Effector memory CD4-positive, alpha-beta T cell (primary cell): ENCODE measurements at places on chromosomes 3 and 15.

DNA sequence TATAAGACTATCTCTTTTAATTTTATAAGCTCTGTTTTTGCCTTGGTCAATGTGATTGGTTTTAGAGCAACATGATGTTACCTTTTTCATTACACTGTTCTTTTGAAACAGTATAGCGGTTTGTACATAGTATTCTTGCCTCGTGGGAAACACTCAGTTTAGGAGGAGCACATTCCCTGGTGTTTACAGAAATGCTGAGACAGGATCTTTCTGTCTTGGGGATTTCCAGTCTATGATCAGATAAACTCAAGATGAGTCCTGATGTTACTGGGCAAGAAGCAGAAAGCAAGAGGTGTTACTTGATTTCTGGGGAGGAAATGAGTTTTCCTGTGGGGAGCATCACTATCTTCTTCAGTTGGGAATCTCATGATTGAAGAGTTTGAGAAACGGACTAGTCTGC is 2.5 kb downstream of the TMEM266 start:
- no peak for DNase-seq

DNA sequence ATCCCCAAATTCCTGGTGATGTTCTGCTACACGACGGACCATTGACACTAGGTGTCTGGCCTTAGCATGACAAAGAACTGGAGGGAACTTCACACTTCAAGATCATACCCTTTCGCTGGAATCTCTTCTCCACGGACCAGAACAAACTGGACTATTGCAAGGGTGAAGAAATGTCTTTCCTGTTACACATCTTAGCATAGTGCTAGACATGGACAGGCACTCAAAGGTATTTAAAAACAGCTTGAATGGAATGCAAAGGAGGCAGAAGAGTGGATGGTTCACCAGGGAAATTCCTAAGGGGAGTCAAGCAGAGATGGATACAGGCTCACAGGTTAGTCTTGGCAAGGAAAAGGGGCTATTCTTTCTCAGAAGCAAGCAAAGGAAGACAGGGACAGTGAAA is 33.5 kb upstream of the PDZRN3 start:
- no peak for DNase-seq

- no peak for DNase-seq
Observed at GRCh38 chr3:23333633-23334032, 130.5 kb downstream of the UBE2E2 start.

DNA sequence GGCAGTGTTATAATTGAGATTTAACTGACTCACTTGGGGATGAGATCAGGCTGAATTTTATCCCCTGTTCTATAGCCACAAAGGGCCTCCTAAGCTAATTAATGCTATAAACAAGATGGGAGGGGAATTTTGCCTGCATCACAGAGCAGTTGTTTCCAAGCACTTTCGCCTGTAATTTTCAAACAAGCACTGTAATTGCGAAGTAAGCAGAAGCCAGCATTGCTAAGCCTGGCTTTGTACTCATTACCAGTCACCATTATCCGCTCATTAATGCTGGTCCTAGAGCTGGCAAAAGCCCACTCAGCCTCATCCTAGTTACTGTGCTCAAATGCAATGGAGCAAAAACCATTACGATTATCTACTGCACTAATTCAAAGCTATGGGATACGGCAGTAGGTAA is 356.6 kb upstream of the UBE2E2 start:
- no peak for DNase-seq

GRCh38 chr15:58247855-58248842 is 110.0 kb downstream of the AQP9 start:
- DNase-seq: no peak

GRCh38 chr15:80645494-80646065 is 49.5 kb upstream of the ABHD17C start:
- no peak for DNase-seq

DNA sequence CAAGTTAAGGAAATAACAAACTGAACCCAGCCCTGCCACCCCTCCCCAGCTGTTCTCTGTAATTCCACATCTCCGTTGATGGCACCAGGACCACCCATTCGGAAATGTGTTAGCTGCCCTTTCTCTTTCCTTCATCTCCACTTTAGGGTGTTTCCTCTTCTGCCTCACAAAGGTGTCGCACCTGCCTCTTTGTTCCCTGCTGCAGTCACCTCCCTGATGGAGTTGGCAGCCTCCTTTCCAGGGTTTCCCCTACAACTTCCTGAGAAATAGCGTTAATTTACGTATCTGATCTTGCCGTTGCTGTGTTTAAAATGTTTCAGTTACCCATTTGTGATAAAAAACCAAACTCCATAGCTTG is 57.3 kb downstream of the GPR171 start:
- no peak for DNase-seq

- no peak for DNase-seq
Observed at GRCh38 chr3:35257641-35258040, 381.7 kb upstream of the ARPP21 start.

GRCh38 chr15:38490242-38490922 is 36.5 kb downstream of the FAM98B start:
- no peak for DNase-seq

- no peak for DNase-seq
Observed at GRCh38 chr15:44656298-44656697, 7.2 kb downstream of the SPG11 start.

DNA sequence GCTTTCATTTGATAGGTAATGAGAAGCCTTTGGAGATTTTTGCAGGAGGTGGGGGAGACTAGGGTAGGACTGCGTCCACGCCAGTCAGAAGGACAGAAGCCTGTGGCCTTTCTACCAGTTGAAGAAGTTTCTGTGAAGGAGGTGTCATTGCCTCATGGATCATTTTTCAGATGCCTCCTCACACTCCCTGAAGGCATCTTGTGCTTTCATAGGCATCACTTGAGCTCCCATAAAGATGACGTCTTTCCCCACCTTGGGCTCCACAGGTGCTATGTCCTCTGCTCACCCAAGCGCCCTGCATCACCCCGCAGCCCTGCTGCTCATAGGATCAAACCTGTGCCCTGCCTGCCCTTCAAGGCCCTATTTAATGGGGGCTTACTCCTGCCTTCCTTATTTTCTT is 7.5 kb upstream of the ITGA11 start:
- DNase-seq: no peak

DNA sequence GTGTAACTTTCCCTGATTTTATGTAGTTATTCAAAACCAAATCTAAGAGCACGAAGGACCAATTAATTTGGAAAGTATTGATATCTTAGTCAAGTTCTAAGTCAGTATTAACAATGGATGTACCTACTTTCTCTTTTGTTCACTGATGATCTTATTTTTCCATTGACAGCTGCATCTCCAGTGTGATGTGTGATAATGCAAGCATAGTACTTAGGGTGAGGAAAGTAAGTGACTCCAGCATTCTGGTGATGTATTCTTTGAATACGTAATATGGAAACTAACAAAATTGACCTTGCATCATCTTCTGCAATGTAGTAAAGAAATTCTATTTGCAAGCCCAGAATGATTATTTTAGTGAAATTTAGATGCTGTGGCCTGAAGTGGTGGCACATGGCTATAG is 22.4 kb downstream of the FBXW12 start:
- DNase-seq: no peak

DNA sequence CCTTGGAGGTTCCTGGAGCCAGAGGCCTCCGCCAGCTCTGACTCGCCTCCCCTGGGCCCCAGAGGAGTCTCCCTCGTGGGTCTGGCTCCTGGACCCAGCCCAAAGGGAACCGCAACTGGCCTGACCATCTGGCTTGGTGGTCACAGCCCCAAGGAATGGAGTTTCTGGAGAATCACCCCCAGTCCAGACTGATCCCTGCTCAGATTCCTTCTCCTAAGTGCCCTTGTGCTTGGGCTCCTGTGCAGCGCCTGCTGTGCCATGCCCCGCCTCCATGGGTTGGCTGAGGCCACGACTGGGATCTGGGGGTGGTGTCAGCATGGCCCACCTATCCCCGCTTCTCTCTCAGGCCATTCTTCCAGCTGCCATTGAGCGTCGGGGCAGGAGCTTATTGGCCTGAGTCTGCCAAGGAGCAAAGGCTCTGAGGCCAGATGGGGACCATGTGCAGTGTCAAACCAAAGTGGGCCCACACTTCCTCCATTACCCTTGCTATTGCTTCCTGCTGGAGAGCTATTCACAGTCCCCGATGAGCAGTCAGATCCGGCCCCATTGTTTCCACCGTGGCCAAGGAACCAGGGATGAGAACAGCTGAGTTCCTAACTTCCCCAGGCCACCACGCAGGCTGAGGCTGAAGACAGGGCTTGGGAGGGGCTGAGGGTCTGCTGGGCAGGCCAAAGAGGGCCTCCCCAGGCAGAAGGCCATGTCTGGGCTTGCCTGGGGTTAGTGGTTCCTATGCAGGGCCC is 19.0 kb downstream of the CSPG4 start:
- no peak for DNase-seq

DNA sequence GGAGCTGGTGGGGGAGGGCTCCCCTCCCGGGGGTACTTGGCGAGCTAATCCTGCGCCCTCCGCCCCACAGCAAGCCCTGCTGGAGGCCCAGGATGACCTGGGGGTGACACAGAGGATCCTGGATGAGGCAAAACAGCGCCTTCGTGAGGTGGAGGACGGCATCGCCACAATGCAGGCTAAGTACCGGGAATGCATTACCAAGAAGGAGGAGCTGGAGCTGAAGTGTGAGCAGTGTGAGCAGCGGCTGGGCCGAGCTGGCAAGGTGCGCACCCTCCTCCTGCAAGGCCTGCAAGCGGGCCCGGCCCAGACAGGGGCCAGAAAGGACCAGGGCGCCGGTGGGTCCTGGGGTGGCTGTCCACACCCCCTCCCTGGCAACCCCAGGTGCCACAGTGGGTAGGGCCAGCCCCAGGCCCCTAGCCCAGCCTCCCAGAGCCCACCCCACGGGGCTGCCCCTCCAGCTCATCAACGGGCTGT is 56.5 kb downstream of the SEMA3G start:
- DNase-seq: no peak

- no peak for DNase-seq
Observed at GRCh38 chr3:126314305-126314789, 42.9 kb downstream of the KLF15 start.

DNA sequence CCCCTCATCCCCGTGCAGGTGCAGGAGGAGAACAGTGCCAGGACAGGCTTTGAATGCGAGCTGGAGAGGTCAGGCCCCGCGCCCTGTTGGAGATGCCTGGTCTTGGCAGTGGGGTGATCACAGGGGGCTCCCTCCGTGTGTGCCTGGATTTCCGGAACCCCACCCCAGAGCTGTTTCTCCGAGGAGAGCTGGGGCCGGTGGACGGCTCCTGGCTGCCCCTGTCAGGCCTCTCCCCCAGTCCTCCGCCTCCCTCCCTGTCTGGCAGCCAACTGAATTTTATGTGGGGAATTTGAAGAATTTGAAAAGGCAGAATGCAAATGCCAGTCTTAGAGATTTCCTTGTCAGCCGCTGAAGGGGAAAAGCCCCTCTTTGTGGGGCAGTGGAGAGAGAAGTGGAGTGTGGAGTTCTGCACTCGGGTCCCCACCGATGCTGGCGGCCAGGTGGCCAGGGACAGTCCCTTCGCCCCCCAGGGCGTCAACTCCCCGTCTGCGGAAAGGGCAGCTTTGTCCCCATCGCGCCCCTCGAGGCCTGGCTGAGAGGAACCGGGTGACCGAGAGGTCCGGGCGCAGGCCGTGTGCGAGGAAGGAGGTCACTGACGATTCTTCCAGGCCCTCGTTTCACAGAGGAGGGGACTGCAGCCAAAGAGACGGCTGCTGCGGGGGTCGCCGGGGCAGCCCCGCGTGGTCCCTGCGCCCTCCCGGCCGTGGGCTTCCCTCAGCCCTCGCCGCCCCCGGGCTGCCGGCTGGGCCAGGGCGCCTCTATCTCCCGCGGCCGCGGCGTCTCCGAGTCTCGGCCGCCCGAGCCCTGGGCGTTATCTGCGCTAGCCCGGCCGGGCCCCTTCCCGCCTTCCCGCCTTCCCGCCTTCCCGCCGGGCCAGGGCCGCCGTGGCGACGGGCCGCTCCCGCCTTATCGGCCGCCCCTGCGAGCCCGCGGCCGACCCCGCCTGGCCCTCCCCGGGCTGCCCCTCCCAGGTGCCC is 56.0 kb upstream of the LCTL start:
- no peak for DNase-seq

DNA sequence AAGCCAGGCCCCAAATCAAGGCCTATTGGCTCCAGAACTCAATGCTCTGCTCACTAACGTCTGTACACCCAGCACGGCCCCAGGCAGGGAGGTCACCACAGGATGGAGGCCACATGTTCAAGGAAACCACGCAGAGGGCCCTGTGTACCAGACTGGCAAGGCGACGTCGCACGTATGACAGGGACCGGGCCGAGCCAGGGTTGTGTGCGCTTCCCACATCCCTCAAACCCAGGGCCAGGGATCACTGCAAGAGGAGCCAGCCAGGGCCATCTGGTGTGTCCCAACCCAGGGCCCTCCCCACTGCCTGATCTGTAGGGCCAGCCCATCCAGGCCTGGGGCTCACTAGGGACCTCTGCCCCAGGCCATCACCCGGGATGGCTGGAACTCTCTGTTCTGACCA is 62.0 kb downstream of the ZNF445 start:
- no peak for DNase-seq

GRCh38 chr15:81050805-81051204 is 50.1 kb downstream of the TLNRD1 start:
- DNase-seq: no peak

DNA sequence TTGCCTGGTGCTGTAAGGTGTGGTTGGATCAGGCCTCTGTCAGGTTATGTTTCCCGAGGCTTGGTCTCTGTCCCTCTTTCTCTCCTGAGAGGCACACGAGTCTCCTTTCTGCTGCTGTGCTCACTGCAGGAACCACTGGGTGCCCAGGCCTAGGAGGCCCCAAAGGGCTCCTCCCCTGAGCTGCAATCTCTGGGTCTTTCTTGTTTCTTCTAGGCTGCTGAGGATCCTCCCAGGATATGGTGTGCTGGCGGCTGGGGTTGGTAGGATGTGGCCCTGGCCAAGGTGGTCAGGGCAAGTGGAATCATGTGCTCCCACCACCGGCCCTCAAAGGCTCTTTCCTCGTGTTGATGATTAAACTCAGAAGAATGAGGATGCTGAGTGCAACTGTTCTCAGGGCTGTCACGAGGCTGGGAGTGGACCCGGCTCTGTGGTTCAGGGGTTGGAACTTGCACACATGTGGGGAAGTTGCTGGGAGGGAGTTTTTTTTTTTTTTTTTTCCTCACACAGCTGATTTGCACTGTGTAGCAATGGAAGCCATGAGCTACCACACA is 43.6 kb upstream of the CTSH start:
- no peak for DNase-seq

- no peak for DNase-seq
Observed at GRCh38 chr3:152786977-152787681, 47.8 kb upstream of the P2RY1 start.

GRCh38 chr3:165346503-165346902 is 150.3 kb upstream of the SLITRK3 start:
- no peak for DNase-seq

DNA sequence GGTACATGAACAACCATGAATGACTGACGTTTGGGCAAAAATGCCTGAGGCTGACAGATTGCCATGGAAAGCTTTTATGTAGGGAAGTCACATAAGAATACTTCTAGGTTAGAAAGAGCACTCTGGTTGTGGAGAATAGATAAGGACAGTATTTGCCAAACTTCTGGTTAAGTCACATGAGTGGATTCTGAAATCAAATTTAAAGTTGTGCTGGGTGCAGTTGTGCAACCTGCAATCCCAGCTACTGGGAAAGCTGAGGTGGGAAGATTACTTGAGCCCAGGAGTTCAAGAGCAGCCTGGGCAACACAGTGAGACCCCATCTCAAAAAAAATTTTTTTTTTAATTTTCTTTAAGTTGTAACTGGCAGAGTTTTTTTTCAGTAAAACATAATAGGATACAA is 7.2 kb upstream of the ZNF148 start:
- DNase-seq: no peak

- no peak for DNase-seq
Observed at GRCh38 chr3:1421577-1421976, 328.8 kb downstream of the CNTN6 start.

- DNase-seq: no peak
Observed at GRCh38 chr15:43410572-43411214, 39.8 kb downstream of the TUBGCP4 start.
